ENCODE measurements at places on chromosomes 11 and 22. TPM values are rescaled to one million over a fixed set of nuclear protein-coding genes. Genes with fewer than 3 reads are reported as not detected.

OR52A1 gene
- polyA plus RNA-seq, result 0.03 TPM

CNGA4 gene
- 2.5 TPM for polyA plus RNA-seq

C22orf15 gene
- polyA plus RNA-seq, result 6.1 TPM

DDTL gene
- 9.0 TPM for polyA plus RNA-seq

APOC3 gene
- not detected for polyA plus RNA-seq

SAA1 gene
- not detected for polyA plus RNA-seq

ACR gene
- polyA plus RNA-seq, result 0.93 TPM

ADAMTS8 gene
- 5.5 TPM for polyA plus RNA-seq

MS4A3 gene
- 1.1 TPM for polyA plus RNA-seq

OR6M1 gene
- polyA plus RNA-seq, result not detected

RIMBP3B gene
- polyA plus RNA-seq, result not detected

PEX26 gene
- 25.8 TPM for polyA plus RNA-seq

PKNOX2 gene
- 17.5 TPM for polyA plus RNA-seq

SPINDOC gene
- 46.2 TPM for polyA plus RNA-seq

TIGD3 gene
- 0.27 TPM for polyA plus RNA-seq

GLYAT gene
- polyA plus RNA-seq, result 0.35 TPM

LSP1 gene
- 7.8 TPM for polyA plus RNA-seq

OR8J1 gene
- not detected for polyA plus RNA-seq

RNH1 gene
- 93.4 TPM for polyA plus RNA-seq

TRPC6 gene
- 36.5 TPM for polyA plus RNA-seq

MB gene
- polyA plus RNA-seq, result 0.50 TPM

MYO18B gene
- 0.08 TPM for polyA plus RNA-seq

PRCP gene
- polyA plus RNA-seq, result 239 TPM

LGR4 gene
- polyA plus RNA-seq, result 23.7 TPM

A4GALT gene
- polyA plus RNA-seq, result 1.9 TPM

KRTAP5-9 gene
- 0.50 TPM for polyA plus RNA-seq

FXYD6 gene
- 160 TPM for polyA plus RNA-seq

XBP1 gene
- polyA plus RNA-seq, result 89.5 TPM

UBQLNL gene
- polyA plus RNA-seq, result 2.2 TPM

THRSP gene
- 0.23 TPM for polyA plus RNA-seq

All from left lung (tissue), 14 donors.